ENCODE measurements at places on chromosomes 1 and 21.
A peak's percentile ranks its signal among the peaks of the same experiment; 100 is the strongest.

DNA sequence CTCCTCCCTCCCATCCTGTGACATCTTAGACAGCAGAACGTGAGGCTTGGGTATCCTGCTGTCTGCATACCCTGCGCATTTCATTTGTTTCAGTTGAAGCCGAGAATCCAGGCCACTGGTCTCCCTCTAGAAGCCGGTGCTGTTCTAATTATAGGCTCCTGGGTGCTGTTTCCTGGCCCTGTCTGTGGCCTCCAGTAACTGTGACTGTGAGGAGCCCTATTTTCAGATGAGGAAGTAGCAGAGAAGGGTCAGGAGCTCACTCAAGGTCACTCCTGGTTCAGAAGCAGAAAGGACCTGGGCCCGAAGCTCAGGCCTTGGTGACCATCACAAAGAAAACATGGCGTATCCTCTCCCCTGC, 24.0 kb downstream of the COQ8A start:
- no peak overlapping the region for H3K4me3 ChIP-seq
- no peaks in the 10 kb centered on the region for H3K27me3 ChIP-seq

- peaks cover 12% of the 10 kb centered on the region for H3K4me1 ChIP-seq
- no peaks in the 10 kb centered on the region for H3K27me3 ChIP-seq
- no peak for DNase-seq
- H3K36me3 ChIP-seq, result peaks cover 40% of the 10 kb centered on the region
- H3K4me3 ChIP-seq, result no peak overlapping the region
Measured at GRCh38 chr1:26752519-26752918, 35.2 kb upstream of the PIGV start.

- no peaks in the 10 kb centered on the region for H3K36me3 ChIP-seq
- no peak overlapping the region for H3K27ac ChIP-seq
- H3K27me3 ChIP-seq, result no peaks in the 10 kb centered on the region
- no peak for DNase-seq
Measured at GRCh38 chr21:23921670-23922418, 1685.4 kb downstream of the MRPL39 start.

DNA sequence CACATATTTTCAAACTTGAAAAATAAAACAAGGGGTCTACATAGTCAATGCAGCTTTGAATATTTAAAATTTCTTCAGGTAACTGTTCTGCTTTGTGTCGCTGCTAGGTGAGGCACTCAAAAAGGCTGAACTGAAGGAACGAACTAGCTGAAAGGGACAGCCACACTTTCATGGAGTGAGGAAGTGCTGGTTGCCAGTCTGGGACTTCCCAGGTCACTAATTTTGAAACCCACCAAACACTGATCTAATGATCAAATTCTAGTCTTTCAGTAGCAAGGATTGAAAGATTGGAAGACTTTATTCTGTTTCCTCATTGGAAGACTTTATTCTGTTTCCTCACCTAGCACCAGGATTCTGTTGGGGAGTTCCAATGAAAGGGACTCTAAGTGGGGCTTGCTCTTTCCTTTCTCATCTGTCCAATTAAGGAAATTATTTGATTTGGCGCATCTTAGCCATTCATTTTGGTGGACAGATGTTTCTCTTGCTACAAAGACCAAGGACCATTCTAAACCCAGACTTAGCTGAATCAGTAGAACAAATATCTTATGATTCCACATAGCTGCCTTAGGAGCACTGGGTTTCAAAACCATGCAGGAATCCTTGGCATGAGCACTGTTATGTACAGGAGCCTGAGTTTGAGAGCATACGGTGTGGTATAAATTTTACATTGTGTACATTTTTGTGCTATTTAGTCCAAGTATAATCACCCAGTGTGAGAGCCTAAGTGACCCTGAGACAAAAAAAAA, 10.9 kb upstream of the ARID1A start:
- no peaks in the 10 kb centered on the region for H3K36me3 ChIP-seq
- no peak overlapping the region for H3K27ac ChIP-seq
- no peaks in the 10 kb centered on the region for H3K27me3 ChIP-seq

DNA sequence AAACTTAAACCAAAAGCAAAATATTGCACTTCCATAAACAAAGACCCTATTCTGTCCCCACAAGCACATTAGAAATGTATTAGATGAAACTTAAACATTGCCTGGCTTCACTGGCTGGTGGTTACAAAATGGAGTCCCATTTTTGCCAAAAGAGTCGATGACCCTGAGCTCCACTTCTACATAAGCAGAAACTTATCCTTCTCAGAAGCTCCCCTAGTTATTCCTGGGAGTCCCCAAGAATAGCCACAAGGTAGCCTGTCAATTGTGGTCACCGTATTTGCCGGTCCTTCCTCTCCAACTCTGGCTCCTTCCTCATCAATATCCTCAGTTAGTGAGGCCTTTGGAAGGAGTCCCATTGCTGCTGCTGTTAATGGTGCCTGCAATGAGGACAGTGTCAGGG, 37.3 kb downstream of the CDCP2 start:
- DNase-seq, result no peak
- no peaks in the 10 kb centered on the region for H3K27me3 ChIP-seq
- no peaks in the 10 kb centered on the region for H3K36me3 ChIP-seq
- H3K4me3 ChIP-seq, result no peak overlapping the region
- H3K27ac ChIP-seq, result no peak overlapping the region
- H3K4me1 ChIP-seq, result no peaks in the 10 kb centered on the region

- no peaks in the 10 kb centered on the region for H3K27me3 ChIP-seq
- H3K4me1 ChIP-seq, result no peaks in the 10 kb centered on the region
- H3K27ac ChIP-seq, result no peak overlapping the region
- H3K4me3 ChIP-seq, result no peak overlapping the region
- peaks cover 27% of the 10 kb centered on the region for H3K36me3 ChIP-seq
- no peak for DNase-seq
Measured at GRCh38 chr1:54028306-54029251, 10.6 kb upstream of the LDLRAD1 start.

DNA sequence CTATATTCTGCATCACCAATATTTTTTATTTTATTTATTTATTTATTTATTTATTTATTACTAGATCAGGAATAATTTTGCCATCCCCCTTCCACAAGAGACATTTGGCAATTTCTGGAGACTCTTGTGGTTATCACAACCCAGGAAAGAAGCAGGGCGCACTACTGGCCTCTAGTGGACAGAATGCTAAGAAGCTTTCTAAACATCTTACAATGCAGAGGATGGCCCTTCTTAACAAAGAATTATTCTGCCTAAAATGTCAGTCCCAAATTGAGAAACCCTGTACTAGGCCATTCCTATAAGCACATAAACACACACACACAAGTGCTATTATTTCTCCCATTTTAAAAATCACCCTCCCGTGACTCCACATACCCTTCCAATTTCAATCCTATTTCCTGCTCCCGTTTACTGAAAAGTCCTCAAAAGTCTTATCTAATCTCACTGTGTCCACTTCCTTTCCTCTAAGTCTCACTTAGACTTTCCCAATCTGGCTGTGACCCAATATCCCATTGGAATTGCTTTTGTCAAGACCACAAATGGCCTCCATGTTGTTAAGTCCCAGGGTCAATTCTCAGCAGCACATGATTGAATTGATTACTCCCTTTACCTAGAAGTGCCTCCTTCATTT, 43.7 kb upstream of the RNF11 start:
- H3K27ac ChIP-seq, result no peak overlapping the region
- no peaks in the 10 kb centered on the region for H3K27me3 ChIP-seq
- no peaks in the 10 kb centered on the region for H3K36me3 ChIP-seq
- DNase-seq, result peak; percentile 18

- no peaks in the 10 kb centered on the region for H3K36me3 ChIP-seq
- H3K27ac ChIP-seq, result no peak overlapping the region
- H3K27me3 ChIP-seq, result no peaks in the 10 kb centered on the region
- DNase-seq, result no peak
- no peaks in the 10 kb centered on the region for H3K4me1 ChIP-seq
Measured at GRCh38 chr1:106700211-106700610, 356.3 kb upstream of the PRMT6 start.

DNA sequence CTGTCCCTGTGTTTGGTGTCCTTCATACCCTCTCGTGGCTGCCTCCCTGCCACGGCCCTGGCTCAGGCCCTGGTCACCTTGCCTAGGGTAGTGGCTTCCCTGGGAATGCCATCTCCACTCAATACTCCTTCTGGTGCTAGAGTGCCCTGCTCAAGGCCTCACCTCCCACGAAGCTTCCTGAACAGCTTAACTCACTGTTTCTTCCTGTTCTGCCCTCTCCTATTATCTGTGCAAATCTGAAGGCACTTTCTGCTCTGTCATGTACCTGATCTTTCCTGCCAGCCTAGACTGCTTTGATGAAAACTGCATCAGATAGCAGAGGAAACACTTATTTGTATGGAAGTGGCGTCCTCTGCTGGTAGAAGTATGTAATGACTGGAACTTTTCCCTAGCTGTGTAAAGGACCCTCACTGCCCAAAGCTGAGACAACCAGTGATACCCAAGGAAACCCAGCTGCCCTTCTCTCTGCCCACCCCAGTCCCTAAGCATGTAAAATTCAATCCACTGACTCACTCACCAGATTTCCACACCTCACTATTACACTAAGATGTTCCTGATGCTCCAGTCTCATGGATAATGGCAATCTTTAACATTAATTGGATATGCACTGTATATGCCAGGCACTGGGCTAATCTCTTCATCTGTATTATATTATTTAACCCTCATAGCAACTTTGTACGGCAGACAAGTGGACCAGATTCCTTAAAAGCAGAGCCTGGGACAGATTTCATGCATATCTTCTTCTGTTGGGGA, 36.2 kb upstream of the BTG2 start:
- H3K4me1 ChIP-seq, result peaks cover 20% of the 10 kb centered on the region
- H3K36me3 ChIP-seq, result no peaks in the 10 kb centered on the region
- no peak overlapping the region for H3K4me3 ChIP-seq
- peak; percentile 43 for DNase-seq
- no peaks in the 10 kb centered on the region for H3K27me3 ChIP-seq
- peak overlapping the region; percentile 59 for H3K27ac ChIP-seq

- H3K4me3 ChIP-seq, result no peak overlapping the region
- peaks cover 6% of the 10 kb centered on the region for H3K27me3 ChIP-seq
- no peaks in the 10 kb centered on the region for H3K4me1 ChIP-seq
- no peaks in the 10 kb centered on the region for H3K36me3 ChIP-seq
- no peak overlapping the region for H3K27ac ChIP-seq
- DNase-seq, result no peak
Measured at GRCh38 chr1:14598007-14598497, 433 bp upstream of the KAZN start.

DNA sequence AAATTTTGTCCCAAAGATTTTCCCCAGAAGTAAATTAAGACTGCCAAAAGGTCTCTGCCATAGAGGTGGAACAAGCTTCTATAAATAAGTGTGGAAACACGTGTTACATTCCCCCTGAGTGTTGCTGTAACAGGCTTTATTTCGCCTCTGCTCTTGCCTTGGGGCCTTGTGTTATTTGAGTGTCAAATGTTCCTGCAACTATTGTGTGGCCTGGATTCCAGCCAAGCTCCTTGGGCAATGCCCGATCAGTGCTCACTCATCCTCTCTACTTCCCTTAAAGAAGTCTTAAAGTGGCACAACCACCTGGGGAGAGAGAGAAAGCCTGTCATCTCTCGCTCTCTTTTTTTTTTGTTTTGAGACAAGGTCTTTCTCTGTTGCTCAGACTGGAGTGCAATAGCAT, 156.7 kb downstream of the NR5A2 start:
- H3K27ac ChIP-seq, result no peak overlapping the region
- no peak for DNase-seq
- H3K4me3 ChIP-seq, result no peak overlapping the region
- H3K4me1 ChIP-seq, result no peaks in the 10 kb centered on the region

DNA sequence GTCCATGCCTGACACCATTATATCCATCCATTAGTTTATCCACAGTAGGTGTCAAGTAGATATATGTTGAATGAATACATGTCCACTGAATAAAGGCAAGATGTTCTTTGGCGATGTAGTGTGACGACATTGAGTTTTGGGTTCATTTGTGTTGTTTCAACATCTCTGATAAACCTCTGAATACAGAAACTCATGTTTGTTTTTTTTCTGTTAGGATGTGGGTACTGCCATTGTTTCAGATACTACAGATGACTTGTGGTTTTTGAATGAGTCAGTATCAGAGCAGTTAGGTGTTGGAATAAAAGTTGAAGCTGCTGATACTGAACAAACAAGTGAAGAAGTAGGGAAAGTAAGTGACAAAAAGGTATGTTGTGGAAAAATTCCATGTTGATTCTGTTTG, 28.1 kb downstream of the MDM4 start:
- peaks cover 29% of the 10 kb centered on the region for H3K4me1 ChIP-seq
- no peaks in the 10 kb centered on the region for H3K27me3 ChIP-seq
- no peak for DNase-seq
- H3K27ac ChIP-seq, result peak overlapping the region; percentile 67
- peaks cover 65% of the 10 kb centered on the region for H3K36me3 ChIP-seq
- H3K4me3 ChIP-seq, result no peak overlapping the region

All from effector memory CD4-positive, alpha-beta T cell (primary cell).